ENCODE measurements at places on chromosomes 12 and 14. TPM values are rescaled to one million over a fixed set of nuclear protein-coding genes. Genes with fewer than 3 reads are reported as not detected.

GRCh38 chr12:65195387-65196055 is 26.1 kb downstream of the LEMD3 start:
- peak overlapping the region; percentile 76 for H3K27ac ChIP-seq
- peaks cover 34% of the 10 kb centered on the region for H3K36me3 ChIP-seq
- DNase-seq = no peak
- no peaks in the 10 kb centered on the region for H3K27me3 ChIP-seq
- H3K4me1 ChIP-seq = peaks cover 63% of the 10 kb centered on the region
- H3K4me3 ChIP-seq = no peak overlapping the region

DNA sequence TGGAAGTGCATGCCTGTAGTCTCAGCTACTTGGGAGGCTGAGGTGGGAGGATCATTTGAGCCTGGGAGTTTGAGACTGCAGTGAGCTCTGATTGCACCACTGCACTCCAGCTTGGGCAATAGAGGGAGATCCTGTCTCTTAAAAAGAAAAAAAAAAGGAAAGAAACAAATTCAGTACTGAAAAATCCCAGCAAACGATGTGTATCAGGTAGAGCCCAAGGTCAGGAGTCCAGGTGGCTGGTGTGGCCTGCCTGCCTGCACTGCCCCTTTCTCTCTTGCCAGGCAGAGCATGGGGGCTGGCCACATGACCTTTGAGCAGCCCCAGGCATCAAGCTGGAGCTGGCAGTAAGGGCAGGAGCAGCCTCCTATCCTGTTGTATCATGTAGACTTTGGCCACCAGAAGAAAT is 31.8 kb downstream of the ELK3 start:
- no peak overlapping the region for H3K4me3 ChIP-seq
- peaks cover 9% of the 10 kb centered on the region for H3K36me3 ChIP-seq
- peak overlapping the region; percentile 42 for H3K27ac ChIP-seq

GRCh38 chr12:46451276-46452021 is 78.9 kb upstream of the SLC38A2 start:
- H3K27me3 ChIP-seq = no peaks in the 10 kb centered on the region
- no peaks in the 10 kb centered on the region for H3K36me3 ChIP-seq
- H3K4me3 ChIP-seq = peak overlapping the region; percentile 60
- DNase-seq = no peak
- H3K27ac ChIP-seq = peak overlapping the region; percentile 83

DNA sequence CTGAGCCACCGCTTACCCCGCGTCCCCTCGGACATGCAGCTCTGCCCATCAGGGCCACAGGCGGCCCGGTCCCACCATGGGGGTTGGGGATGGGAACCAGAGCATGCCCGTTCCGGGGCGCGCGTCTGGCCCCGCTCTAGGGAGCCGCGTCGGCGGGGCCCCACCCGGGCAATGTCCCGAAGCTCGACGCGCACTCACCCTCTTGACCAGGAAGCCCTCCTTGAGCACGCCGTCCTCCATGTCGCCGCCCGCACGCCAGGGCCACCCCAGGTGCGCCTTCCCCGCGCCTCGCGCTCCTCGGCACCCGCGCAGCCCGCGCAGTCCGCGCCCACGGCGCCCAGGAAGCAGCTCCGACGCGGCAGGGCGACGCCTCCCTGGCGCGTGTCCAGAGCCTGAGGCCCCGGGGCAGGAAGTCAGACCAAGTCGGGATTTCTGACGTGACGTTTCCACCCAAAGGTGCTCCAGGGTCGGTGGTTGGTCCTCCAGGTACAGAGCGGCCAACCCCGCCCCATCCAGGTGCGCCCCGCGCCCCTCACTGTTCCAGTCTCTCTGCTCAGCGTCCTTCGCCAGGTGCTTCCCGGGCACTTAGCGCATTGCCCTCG is at the start of gene PLEK2:
TSS of gene PLEK2 (minus strand) at position 346 of the 602 bp plus-strand sequence. CDS start at position 240, 106 bp downstream.
- no peaks in the 10 kb centered on the region for H3K36me3 ChIP-seq
- H3K4me3 ChIP-seq = peak within 1 kb of the TSS; percentile 79
- peaks cover 14% of the 10 kb centered on the region for H3K4me1 ChIP-seq
- no peak within 1 kb of the TSS for H3K27ac ChIP-seq

GRCh38 chr12:67697443-67697842 is 48.9 kb downstream of the DYRK2 start:
- H3K4me3 ChIP-seq = peak overlapping the region; percentile 56
- peaks cover 12% of the 10 kb centered on the region for H3K27me3 ChIP-seq
- no peak overlapping the region for H3K27ac ChIP-seq

- H3K36me3 ChIP-seq = no peaks in the 10 kb centered on the region
- H3K4me1 ChIP-seq = no peaks in the 10 kb centered on the region
- H3K4me3 ChIP-seq = no peak overlapping the region
- H3K27ac ChIP-seq = no peak overlapping the region
Observed at GRCh38 chr12:2023365-2023764, 19.1 kb upstream of the DCP1B start.

DNA sequence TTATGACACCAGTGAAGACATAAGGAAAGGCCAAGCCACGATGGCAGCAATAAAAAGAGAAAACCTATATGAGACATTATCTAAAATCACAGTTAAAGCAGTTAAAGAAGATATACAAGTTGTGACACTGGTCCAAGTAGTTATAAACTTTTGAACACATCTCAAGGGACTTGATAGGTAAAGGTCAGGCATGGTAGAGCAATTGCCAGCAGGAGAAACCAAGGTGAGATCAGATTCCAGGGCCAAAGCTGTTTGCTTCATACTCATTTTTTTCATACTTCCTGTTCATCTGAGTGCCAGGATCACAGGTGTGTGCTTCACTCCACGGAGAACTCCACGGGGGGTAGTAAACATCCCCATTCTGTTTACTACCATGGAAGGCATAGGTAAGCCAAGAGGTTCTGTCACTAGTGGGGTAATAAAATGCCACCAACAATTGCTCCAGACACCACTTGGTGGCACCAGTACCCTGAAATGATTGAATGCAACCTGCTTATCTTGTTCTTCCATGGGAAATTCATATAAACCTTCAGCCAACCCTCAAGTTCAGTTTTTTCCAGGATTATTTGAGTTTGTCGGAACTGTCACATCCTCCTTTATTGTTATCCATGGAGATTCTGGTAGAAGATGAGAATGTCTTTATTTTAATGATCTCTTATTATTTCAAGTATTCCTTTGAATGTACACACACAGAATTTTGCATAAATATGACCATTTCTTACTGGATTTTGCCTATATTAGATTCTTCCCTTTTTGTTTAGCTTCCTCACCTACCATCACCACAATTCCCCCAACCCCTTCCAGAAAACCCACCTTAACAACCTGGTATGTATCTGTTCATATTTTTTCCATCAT is 59.2 kb upstream of the TSPAN8 start:
- no peaks in the 10 kb centered on the region for H3K27me3 ChIP-seq
- no peak overlapping the region for H3K27ac ChIP-seq
- H3K4me3 ChIP-seq = no peak overlapping the region
- no peaks in the 10 kb centered on the region for H3K4me1 ChIP-seq
- DNase-seq = no peak
- H3K36me3 ChIP-seq = no peaks in the 10 kb centered on the region

DNA sequence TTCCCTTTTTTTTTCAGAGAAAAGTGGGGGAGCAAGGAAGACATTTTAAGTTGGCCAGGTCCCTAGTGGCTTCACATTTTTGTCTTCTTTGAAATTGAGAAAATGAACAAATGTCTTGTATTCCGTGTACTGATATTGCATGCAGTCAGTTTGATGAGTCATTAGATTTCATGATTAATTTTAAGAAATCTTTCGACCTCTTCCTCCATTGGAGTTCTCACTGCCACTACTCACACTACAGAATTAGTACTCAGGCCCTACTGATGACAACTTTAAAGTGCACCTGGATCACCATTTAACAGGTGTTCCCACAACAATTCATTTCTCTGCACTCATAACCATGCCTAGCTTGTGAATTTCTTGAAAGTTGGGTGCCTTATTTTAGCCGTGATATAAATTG is 50.5 kb downstream of the SAMD4A start:
- peaks cover 18% of the 10 kb centered on the region for H3K4me1 ChIP-seq
- peaks cover 1% of the 10 kb centered on the region for H3K36me3 ChIP-seq

- peaks cover 83% of the 10 kb centered on the region for H3K27me3 ChIP-seq
- DNase-seq = no peak
- H3K27ac ChIP-seq = no peak overlapping the region
- peak overlapping the region; percentile 86 for H3K4me3 ChIP-seq
- peaks cover 34% of the 10 kb centered on the region for H3K4me1 ChIP-seq
- peaks cover 3% of the 10 kb centered on the region for H3K36me3 ChIP-seq
Observed at GRCh38 chr12:48002414-48002730, 1.9 kb downstream of the COL2A1 start.

DNA sequence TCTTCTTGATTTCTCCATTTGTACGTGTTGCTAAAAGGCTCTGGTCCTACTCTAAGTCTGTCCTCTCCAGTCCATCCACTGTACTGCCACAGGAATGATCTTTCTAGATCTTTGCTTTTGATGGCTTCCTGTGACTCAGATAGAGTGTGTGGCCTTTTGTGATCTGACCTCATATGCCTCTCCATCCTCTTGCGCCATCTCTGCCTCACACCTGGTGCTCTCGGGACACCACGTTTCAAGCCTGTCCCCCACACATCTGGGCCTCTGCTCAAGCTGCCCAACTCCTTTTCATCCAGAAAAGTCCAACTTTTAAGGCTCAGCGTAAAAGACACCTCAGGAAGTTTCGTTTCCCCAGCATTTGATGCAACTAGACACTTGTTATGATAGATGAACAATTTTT is 39.0 kb downstream of the DCAF4 start:
- no peaks in the 10 kb centered on the region for H3K27me3 ChIP-seq
- H3K4me1 ChIP-seq = peaks cover 17% of the 10 kb centered on the region
- no peak overlapping the region for H3K27ac ChIP-seq
- H3K4me3 ChIP-seq = no peak overlapping the region
- peaks cover 1% of the 10 kb centered on the region for H3K36me3 ChIP-seq

GRCh38 chr14:104856157-104856868 is 8.8 kb upstream of the CEP170B start:
- no peak overlapping the region for H3K4me3 ChIP-seq
- no peak for DNase-seq
- peaks cover 12% of the 10 kb centered on the region for H3K27me3 ChIP-seq
- no peaks in the 10 kb centered on the region for H3K4me1 ChIP-seq

DNA sequence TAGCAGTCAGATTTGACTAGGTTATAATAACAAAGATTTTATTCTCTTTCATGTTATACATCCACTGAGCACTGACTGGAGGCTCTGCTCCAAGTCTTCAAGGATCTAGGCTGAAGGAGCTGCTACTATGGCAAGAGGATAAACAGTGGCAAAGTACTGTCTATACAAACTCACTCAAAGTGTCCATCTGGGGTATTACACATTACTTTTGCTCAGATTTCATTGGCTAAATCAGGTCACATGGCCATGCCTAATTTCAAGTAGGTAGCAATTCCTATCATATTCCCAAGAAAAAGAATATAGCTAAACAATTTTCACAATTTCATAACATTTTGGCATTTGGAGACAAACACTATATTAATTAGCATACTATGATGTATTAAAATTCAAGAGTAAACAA is 40.9 kb downstream of the CDK17 start:
- H3K4me3 ChIP-seq = no peak overlapping the region
- no peak for DNase-seq
- H3K36me3 ChIP-seq = peaks cover under 1% of the 10 kb centered on the region
- no peaks in the 10 kb centered on the region for H3K27me3 ChIP-seq
- peaks cover 69% of the 10 kb centered on the region for H3K4me1 ChIP-seq
- H3K27ac ChIP-seq = no peak overlapping the region

DNA sequence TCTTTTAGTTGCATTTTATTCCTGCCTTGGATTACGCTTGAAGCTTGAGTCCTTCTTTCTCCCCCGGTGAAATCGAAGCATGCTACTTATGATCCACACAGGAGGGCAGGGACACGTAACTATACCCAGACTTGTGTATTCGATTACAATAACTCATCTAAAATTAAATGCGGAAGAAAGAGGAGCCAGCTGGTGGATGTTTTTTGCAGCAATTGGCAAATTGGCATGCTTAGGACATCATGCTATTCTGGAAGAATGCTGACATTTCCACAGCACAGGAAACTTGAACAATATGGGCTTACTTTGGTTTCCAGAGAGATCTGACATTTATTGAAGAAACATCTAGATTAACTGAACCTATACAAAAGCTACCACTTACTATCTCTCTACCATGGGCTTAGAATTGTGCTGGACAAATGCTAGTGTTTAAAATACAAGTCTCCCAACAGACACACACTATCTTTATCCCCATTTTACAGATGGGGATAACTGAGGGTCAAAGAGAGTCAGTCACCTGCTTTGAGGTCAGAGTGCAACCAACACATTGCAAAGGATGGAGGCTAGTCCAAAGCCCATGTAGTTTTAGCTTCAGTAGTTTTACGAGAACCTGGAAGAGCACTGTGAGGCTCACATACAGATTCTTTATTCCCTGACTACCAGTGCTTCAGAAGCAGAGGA is 36.3 kb downstream of the LGMN start:
- no peaks in the 10 kb centered on the region for H3K4me1 ChIP-seq
- H3K4me3 ChIP-seq = no peak overlapping the region
- no peaks in the 10 kb centered on the region for H3K27me3 ChIP-seq
- H3K27ac ChIP-seq = no peak overlapping the region

DNA sequence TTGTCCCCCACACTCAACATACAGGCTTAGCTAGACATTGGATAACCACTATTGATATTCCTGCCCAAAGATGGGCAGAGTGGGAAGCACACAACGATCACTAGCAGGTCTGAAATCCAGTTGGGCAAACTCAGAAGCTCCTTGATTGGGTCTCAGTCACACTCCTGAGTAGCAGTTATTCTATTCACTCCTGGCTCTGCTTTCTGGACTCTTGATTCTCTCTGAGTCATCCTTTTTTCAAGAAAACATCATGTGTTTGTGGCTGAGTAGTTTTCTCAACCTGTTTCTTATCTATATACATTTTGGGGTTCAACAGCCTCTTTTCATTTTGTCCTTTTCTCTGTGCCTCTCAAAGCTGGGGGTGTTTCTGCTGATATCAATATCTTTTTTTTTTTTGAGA is 46.0 kb upstream of the MANSC4 start:
- no peak overlapping the region for H3K4me3 ChIP-seq
- H3K4me1 ChIP-seq = peaks cover 46% of the 10 kb centered on the region
- peaks cover 58% of the 10 kb centered on the region for H3K27me3 ChIP-seq
- no peak overlapping the region for H3K27ac ChIP-seq

GRCh38 chr12:40223646-40224045 is 1.2 kb upstream of the LRRK2 start:
- H3K27ac ChIP-seq = no peak overlapping the region
- peaks cover 4% of the 10 kb centered on the region for H3K4me1 ChIP-seq
- peak overlapping the region; percentile 68 for H3K4me3 ChIP-seq
- DNase-seq = no peak
- no peaks in the 10 kb centered on the region for H3K36me3 ChIP-seq

- H3K36me3 ChIP-seq = peaks cover 2% of the 10 kb centered on the region
- H3K4me1 ChIP-seq = peaks cover 9% of the 10 kb centered on the region
- no peaks in the 10 kb centered on the region for H3K27me3 ChIP-seq
Observed at GRCh38 chr12:77032406-77032805, 33.0 kb downstream of the E2F7 start.

IFNG-AS1 gene
- not detected for total RNA-seq

FAM222A gene
- 0.53 TPM for total RNA-seq

PTGES3 gene
- 166 TPM for total RNA-seq
